Activated gamma-delta T cell (primary cell): ENCODE measurements at places on chromosomes 7 and 10.

- DNase-seq = no peak
These were observed 65.6 kb downstream of the WIPF3 start for GRCh38 chr7:29871787-29872398.

DNA sequence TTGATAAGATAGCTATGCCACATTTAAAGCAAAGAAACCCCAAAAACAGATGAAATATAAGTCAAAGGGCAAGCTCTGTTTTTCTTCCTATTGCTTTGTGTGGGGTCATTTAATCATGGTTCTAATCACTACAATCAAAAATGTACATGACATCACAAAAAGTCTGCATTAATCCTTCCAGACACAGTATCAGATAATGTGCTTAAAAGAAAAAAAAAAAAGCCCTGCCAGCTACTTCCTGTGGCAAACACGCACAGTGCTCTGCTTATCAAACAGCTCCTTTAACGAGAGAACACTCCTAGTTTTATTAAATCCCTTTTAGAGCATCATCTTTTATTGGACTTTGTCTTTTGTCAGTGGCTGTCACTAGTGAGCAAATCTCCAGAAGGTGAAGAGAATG is 1005.8 kb downstream of the GATA3 start:
- no peak for DNase-seq

- no peak for DNase-seq
These were observed 16.1 kb downstream of the TRPV5 start for GRCh38 chr7:142917447-142917846.

GRCh38 chr7:143147070-143147469 is 15.2 kb downstream of the PIP start:
- DNase-seq = no peak

GRCh38 chr10:22086730-22087401 is 83.3 kb upstream of the DNAJC1 start:
- DNase-seq = no peak

- DNase-seq = no peak
These were observed 17.6 kb downstream of the GLI3 start for GRCh38 chr7:42219447-42219846.

GRCh38 chr7:114405427-114405826 is 9.2 kb upstream of the FOXP2 start:
- no peak for DNase-seq

DNA sequence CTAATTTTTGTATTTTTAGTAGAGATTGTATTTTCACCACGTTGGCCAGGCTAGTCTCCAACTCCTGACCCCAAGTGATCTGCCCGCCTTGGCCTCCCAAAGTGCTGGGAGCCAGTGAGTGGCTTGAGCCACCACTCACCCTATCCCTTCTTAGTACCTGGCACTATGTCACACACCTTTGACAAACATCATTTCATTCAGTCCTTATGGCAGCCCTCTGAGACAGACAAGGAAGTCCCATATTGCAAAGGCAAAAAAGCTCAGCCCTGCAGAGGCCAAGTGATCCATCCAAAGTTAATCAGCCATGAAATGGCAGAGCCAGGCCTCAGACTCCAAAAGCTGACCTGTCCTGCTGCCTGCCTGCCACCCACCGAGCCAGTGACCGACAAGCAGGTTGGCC is 39.9 kb upstream of the ECHDC3 start:
- DNase-seq = no peak

DNA sequence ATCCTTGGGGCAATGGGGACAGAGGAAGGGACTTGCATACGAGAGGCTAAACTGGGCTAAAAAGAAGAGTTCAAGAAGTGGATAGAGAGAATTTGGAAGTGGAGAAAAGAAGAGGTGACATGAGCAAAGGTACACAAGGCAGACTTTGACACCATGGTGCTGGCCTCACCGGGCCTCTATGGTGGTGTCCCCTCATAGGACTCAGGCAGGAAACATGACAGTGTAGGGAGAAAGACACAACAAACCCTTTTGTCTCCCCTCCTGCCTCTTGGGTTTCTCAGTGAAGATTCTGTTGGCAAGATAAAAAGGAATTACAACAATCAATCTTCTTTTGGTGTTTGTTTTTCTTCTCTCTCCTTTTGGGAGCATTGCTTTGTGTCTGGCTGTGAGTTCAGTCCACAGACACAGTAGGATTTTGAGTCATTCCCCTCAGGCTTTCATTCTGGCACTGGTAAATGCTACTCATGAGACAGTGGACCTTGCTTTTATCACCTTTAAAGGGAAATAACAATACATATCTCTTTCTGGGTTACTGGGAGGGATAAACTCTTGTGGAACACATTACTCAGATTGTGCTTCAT is 827.7 kb downstream of the TNS3 start:
- no peak for DNase-seq

- no peak for DNase-seq
These were observed 7.7 kb downstream of the LBX1 start for GRCh38 chr10:101221549-101221948.

DNA sequence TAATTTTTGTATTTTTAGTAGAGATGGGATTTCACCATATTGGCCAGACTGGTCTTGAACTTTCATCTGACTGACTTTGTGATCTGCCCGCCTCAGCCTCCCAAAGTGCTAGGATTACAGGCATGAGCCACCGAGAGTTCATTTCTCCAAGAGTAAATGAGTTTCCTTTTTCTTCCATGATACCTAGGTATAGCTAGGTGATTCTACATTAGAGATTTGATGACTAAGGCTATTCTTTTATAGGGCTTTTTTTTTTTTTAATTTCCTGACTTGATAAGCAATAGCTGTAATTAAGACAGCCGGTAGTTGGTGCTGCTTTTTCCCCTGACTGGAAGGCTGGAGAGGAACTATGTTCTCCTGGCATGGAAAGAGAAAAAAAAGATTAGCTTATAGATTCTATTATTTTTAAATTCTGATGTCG is 3.3 kb downstream of the PTPN12 start:
- DNase-seq = no peak

GRCh38 chr7:50147951-50148808 is 55.1 kb upstream of the ZPBP start:
- no peak for DNase-seq

DNA sequence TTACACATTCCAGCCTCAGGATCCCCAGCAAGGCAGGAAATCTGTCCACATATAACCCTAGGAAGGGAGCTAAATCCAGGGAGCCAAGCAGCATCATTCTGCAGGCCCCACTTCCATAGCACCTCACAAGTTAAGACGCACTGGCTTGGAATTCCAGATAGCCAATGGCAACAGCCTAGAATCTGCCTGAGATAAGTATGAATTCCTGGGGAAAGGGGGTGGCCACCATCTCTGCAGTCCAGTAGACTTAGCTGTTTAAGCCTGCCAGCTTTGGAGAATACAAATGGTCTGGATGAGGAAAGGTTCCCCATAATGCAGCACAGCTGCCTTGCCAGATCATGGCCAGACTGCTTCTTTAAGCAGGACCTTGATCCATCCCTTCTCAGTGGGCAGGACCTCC is 179.4 kb upstream of the PRSS1 start:
- no peak for DNase-seq

DNA sequence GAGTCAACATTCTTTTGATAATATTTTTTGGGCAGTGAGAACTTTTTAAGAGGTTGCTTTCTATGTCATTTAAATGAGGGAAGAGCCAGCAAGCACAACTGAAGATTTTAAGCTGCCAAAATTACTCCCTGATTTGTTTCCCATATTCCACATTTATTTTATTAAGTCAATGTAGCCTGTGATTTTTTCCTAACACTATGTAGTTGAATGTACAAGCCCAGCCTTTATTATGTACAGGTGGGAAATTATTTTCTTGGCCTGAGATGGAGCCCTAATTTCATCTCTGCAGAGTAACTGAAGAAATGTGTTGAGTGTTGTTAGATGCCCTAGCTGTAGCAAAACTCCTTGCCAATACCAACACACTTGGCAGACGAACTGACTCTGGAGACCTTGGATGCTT is 83.1 kb upstream of the MINDY3 start:
- no peak for DNase-seq

DNA sequence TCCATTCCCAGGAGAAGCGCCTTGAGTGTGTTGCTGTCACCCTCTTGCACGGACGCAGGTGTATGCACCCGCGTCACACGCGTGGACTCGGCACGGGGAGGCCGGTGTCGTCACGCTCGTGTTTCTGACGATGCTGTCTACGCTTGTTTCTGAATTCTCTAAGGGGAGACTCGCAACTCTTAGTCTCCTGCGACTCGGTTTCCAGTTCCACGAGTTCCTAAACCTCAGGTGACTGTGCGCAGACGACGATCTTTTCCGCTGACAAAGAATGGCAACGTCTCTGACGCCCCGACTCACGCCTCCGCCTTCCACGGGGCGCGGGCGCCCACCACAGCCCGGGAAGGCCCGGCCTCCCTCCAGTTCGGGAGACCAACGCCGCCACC is 579 bp downstream of the IDI1 start:
- DNase-seq = peak; percentile 56

DNA sequence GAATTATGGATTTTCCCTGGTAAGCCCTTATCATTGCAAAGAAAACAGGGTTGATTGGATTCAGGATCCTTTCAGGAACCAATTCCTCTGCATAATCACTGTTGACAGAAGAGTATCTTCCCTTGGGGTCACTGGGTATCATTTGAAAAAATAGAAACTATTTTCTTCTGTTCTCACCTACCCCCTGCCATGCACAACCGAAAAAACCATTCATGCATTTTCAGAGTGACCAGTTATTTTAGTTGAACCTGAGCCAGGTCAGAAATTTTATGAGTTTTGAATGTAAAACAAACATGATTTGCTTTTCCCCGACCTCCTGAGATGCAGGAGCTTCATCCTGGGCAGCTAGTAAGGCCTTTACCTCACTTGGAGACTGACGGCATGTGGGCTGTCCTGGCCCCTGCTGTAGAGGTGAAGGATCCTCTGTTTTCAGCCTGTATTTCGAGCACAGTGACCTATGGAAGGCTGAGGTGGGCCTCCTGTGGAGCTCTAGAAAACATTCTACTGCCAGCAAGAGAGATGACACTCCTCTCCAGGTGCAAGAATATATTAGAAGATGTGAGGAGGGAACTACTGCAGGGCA is 30.1 kb downstream of the TMEM178B start:
- DNase-seq = no peak

- no peak for DNase-seq
These were observed 281.7 kb downstream of the AHR start for GRCh38 chr7:17580141-17580540.

GRCh38 chr10:104440221-104440620 is 86.6 kb downstream of the CFAP58 start:
- DNase-seq = no peak
